ENCODE measurements at places on chromosomes 6 and 20. TPM values are rescaled to one million over a fixed set of nuclear protein-coding genes. Genes with fewer than 3 reads are reported as not detected.

- no peaks in the 10 kb centered on the region for H3K36me3 ChIP-seq
- no peak overlapping the region for H3K4me3 ChIP-seq
- H3K4me1 ChIP-seq, result no peaks in the 10 kb centered on the region
- no peak for DNase-seq
Observed at GRCh38 chr6:134658596-134658995, 291.3 kb downstream of the ALDH8A1 start.

DNA sequence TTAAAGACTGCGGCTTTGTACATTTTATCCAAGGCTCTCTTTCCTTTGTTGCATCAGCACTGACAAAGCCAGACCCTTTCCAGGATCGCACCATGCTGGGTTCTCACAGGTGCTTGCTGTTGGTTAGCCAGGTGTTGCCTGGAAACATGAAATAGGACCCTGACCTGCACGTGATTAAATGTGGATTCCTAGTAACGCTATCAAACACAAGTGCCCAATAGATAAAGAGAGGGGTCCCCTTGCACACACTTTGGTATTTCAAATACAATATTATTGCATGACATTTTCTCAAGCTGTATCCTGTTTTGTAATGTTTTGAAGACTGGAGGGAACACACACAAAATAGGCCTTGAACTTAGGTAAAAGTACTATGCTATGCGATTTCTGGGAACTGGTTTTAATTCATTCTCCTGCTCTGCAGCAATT, 73.3 kb downstream of the AKAP12 start:
- no peaks in the 10 kb centered on the region for H3K36me3 ChIP-seq
- DNase-seq, result no peak
- H3K27me3 ChIP-seq, result peaks cover 2% of the 10 kb centered on the region
- H3K27ac ChIP-seq, result no peak overlapping the region
- no peak overlapping the region for H3K4me3 ChIP-seq
- no peaks in the 10 kb centered on the region for H3K4me1 ChIP-seq

DNA sequence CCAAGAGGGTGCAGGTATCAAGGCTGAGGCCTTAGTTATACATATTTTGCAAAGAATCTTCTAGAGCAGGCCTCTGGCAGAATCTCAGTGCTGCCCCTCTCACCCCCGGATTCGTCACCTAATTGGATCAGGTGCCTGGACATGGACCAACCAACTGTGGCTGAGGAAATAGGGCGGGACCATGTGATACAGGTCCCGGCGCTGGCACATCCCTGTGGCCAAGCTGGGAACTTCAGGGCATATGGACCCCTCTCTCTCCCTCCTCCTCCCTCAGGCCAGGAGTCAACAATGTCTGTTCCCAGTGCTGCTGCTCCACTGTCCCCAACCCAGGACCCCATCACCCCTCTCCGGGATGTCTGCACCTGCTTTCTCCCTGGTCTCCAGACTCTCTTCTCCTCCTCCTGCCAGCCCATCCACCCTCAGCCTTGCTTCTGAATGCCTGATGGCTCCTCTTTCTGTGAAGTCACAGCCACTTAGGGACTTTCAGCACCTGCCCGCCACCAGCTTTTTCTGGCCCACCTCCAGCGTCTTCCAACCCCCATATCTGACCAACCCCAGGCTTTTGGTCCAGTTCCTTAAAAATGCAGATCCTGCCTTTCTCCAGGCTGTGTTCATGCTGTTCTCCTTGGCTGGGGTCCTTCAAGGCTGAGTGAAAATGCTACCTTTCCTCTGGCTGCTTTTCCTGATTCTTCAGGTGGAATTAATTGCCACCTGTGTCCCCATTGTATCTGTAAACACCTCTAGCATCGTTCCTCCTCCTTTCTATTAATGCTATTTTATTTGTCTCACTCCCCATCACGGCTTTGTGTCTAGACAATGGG, 19.0 kb upstream of the MLN start:
- H3K4me1 ChIP-seq, result peaks cover 5% of the 10 kb centered on the region
- DNase-seq, result peak; percentile 13
- no peaks in the 10 kb centered on the region for H3K27me3 ChIP-seq
- no peak overlapping the region for H3K4me3 ChIP-seq
- no peaks in the 10 kb centered on the region for H3K36me3 ChIP-seq

The ALDH5A1 gene
- total RNA-seq, result 20.8 TPM

The LY6G6F gene
- not detected for total RNA-seq

The PRPH2 gene
- not detected for total RNA-seq

Measured in activated CD8-positive, alpha-beta T cell treated with anti-CD3 and anti-CD28 coated beads for 36 hours (primary cell).